ENCODE measurements at places on chromosomes 3 and 15.

DNA sequence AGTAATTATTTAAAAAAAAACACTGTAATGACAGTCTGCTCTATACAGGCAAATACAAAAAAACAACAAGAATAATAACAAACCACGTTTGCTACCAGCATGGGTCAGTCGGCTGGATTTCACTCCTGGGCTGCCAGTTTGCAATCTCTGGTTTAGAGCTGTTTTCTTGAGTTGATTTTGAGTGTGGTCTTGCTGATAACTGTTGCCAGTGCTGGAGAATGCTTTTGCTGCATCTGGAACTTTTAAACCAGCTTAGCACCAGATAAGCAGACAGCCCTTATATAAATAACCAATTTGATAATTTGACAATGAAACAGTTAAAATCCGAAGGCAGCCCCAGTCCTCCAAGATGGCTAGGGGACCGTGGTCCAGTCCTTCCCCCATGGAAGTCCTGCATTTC is 14.0 kb upstream of the CTDSPL start:
- no peak for DNase-seq

DNA sequence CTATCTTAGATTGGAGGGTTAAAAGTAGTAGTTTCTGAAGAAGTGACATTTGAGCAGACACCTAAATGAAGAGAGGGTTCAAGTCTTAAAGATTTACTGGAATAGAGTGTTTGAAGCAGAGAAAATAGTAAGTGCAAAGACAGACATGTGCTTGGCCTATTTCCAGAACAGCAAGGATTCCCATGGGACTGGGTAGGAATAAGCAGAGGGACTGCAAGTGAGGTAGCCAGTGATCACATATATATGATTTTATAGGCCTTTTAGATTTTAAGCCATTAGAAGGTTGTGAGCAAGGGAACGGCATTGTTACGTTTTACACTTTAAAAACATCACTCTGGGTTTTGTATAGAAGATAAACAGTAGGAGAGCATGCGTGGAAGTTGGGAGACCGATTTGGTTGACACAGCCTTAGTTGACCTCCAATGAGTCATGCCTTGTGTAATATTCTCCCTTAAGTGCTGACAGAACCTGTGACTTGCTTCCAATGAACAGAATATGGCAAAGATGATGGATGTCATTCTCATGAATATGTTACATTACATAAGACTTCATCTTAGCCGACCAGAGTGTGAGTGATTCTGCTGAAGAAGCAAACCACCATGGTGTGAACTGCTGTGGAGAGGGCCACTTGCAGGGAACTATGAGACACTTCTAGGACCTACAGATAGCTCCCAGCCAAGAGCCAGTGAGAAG is 37.1 kb upstream of the SLC4A7 start:
- no peak for DNase-seq

DNA sequence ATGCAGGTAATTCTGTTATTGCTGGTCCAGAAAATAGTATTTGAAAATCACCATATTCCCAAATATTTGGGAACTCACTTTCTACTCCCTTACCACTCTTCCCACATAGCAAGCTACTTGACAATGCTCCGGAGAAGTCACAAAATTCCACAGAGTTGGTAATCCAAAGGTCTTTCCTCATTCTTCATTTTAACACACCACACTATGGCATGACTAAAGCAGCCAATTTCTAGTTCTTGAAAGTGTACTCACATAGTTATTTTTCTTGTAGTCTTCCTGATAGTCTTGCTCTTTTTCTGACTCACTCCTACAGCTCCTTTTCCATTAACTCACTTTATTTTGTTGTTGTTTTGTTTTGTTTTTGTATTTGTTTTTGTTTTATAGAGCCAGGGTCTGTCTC is 67.2 kb downstream of the MYO9A start:
- DNase-seq, result no peak

DNA sequence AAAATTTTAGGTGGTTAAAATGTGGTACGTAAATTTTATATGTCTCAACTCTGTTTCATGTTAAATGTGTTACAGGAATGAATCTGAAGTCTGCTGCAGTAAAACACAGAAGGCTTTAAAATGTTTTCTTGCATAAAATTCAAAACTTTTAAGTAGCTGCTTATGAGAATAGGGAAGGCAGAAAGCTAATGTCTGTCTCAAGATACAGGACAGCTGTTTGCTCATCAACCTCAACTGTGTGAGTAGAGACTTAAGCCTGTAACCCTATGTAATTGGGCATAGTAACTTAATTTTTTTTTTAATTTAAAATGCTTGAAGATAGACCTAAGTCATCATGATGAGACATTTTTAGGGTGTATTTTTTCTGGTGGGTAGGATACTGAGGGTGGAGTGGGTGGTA is 38.9 kb downstream of the ZFAND6 start:
- no peak for DNase-seq

- no peak for DNase-seq
These were observed 26.4 kb downstream of the TYRO3 start for GRCh38 chr15:41585127-41586047.

- DNase-seq, result no peak
These were observed 41.3 kb downstream of the SCN5A start for GRCh38 chr3:38608086-38608775.

DNA sequence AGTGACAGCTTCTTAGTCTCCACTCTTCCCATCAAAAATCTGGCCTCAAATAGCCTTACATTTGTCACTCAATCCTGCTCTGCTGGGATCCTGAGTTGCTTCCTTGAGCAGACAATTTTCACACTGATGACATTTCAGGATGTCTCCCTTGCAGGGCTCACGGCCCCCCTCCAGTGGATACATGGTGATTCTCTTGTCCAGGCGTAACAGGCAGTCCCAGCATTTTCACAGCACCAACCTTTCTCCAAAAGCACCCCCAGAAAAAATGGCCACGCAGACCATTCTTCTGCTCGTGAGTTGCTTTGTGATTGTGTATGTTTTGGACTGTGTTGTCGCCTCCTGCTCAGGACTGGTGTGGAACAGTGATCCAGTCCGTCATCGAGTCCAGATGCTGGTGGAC is 47.4 kb upstream of the WNT7A start:
- DNase-seq, result no peak

- DNase-seq, result no peak
These were observed 127.6 kb upstream of the UBE2E2 start for GRCh38 chr3:23075496-23075895.

GRCh38 chr3:172749230-172749965 is 1.1 kb upstream of the ECT2 start:
- DNase-seq, result no peak

- no peak for DNase-seq
These were observed 28.0 kb upstream of the DUSP7 start for GRCh38 chr3:52084216-52084945.

GRCh38 chr3:135992072-135992471 is 26.5 kb downstream of the PPP2R3A start:
- DNase-seq, result no peak

GRCh38 chr3:118544458-118544857 is 490.2 kb downstream of the IGSF11 start:
- DNase-seq, result no peak

GRCh38 chr15:52730173-52730572 is 51.0 kb upstream of the ATOSA start:
- DNase-seq, result no peak

- no peak for DNase-seq
These were observed 64.8 kb downstream of the SAMMSON start for GRCh38 chr3:70064194-70064779.

- no peak for DNase-seq
These were observed 36.9 kb downstream of the CTNNB1 start for GRCh38 chr3:41236228-41236627.

DNA sequence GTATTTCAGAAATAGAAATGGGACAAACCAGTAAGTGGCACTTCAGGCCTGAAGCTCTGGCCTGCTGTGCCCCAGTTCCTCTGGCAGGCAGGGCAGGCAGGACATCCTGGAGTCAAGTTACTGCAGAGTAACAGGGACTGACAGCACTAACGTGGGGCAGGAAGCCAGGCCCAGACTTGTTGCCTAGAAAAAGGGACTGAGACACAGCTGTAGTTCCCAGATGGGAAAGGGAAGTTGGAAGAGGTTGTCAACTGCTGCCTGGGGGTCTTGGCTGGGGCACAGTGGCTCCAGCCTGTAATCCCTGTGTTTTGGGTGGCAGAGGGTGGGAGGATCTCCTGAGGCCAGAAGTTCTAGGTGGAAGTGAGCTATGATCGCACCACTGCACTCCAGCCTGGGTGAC is 171.9 kb downstream of the FMN1 start:
- DNase-seq, result no peak

DNA sequence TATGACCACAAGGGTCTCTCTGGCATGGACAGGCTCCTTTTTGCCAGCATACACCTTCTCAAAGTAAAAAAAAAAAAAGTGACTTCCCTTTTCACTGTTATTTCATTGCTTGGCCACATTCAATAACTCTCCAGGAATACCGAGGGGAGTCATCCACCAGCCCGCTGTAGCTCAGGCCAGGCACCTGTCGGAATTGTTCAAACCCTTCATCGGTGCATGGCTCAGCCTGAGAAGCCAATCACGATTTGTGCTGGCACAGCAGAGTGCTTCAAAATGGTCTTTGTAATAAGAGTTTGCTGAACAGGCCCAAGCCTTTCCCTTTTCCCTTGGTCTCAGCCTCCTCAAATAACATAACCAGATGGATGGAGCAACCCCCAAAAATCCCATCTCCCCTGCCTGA is 145.4 kb downstream of the PDZRN3 start:
- DNase-seq, result no peak

DNA sequence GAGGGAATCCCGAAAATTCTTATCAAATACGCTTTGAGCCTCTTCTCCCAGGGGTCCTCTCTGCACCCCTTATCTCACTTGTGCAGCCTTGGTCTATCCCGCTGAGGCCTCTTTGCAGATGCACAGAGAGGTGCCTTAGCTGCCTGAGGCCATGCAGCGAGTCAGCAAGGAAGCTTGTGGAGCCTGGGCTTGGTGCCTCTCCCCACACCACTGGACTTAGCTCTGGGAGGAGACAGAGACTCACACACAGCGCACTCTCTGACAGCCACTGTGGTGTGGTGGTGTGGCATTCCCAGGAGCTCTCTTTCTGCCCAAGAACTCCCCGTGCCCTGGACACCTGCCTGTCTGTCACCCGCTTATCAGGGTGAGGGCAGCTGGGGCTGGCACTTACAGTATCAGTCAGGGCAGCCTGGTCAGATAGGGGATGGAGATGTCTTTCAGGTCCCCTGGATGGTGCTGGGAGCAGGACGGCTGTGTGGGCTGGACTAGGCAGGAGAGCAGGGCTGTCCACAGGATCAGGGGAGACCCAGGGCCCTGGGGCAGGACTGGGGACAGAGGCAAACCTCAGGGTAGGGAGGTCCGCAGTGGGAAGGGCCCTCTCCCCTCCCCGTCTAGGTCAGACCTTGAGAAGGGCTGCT is 10.2 kb upstream of the LINGO1 start:
- no peak for DNase-seq

- DNase-seq, result no peak
These were observed 25.3 kb downstream of the RAD18 start for GRCh38 chr3:8938021-8938420.

DNA sequence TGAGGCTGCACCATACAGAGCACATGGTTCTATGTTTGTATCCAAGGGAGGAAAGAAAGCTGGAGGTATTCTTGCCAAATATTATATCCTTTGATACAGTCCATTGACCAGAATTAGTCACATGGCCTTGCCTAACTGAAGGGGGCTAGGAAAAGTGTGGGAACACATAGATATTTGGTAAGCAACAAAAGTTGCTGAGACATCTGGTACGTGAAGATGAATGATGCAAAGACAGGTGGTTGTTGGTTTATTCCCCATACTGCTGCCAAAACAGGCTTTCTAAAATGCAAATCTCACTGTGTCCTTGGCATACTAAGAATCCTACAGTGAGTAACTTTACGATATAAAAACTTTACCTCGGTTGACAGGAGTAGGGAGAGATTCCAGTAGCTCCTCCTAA is 162.2 kb downstream of the VGLL3 start:
- no peak for DNase-seq

GRCh38 chr3:176351408-176351807 is 845.9 kb downstream of the TBL1XR1 start:
- no peak for DNase-seq

GRCh38 chr15:47812470-47812999 is 95.2 kb downstream of the SEMA6D start:
- no peak for DNase-seq

DNA sequence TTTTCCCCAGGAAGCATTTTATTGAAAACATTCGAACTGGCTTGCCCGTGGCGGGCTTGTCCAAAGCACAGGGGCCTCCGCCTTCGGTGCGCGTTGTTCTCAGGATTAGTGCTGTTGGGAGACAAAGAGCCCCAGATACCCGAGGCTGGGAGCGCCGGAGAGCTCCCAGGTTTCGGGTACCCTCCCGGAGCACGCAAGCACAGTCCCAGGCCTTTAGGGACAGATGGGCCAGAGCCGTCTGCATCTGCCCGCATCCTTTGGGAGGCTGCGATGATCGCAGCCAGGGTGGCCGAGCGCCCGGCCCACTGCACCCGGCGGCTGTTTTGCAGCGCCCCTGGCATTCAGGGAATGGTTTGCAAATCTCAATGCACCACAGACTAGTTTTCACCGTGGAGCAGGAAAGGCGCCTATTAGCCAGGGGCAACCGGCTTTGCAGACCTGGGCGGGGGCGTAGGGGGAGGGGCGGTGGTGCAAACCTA is 5.0 kb upstream of the FEZF2 start:
- DNase-seq, result no peak

GRCh38 chr15:71323584-71323983 is 208.3 kb downstream of the THSD4 start:
- no peak for DNase-seq

DNA sequence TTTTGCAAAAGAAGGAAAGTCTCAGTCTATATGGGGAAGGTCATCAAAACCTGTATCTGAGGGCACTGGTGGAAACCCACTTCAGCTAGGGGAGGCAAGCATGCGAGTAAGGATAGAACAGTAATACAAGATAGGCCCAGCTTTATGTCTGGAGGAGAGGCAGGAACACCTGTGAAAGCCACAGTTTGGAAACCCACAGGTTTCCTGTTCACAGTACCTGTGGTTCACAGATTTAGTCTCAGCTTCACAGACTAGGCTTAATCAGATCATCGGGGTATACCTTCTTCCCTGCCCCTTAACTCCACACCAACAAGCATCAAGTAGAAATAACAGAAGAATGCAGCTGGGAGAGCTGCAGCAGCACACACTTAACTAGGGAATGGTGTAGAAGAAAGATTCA is 36.2 kb downstream of the C2CD4B start:
- no peak for DNase-seq

GRCh38 chr3:56926243-56926946 is 124.6 kb upstream of the ARHGEF3 start:
- DNase-seq, result no peak

- DNase-seq, result no peak
These were observed 91.4 kb upstream of the PRTG start for GRCh38 chr15:55834331-55834730.

GRCh38 chr3:44914936-44915335 is 40.5 kb downstream of the TGM4 start:
- DNase-seq, result no peak

GRCh38 chr15:79296583-79296982 is 14.1 kb downstream of the ANKRD34C start:
- no peak for DNase-seq

GRCh38 chr3:33791477-33792166 is 6.8 kb upstream of the PDCD6IP start:
- DNase-seq, result no peak
